Stimulated activated CD4-positive, alpha-beta T cell treated with anti-CD3 and anti-CD28 coated beads, Interleukin-2, amount 100 ng/mL, for 48 hours (primary cell): ENCODE measurements at places on chromosomes 7 and 10.

DNA sequence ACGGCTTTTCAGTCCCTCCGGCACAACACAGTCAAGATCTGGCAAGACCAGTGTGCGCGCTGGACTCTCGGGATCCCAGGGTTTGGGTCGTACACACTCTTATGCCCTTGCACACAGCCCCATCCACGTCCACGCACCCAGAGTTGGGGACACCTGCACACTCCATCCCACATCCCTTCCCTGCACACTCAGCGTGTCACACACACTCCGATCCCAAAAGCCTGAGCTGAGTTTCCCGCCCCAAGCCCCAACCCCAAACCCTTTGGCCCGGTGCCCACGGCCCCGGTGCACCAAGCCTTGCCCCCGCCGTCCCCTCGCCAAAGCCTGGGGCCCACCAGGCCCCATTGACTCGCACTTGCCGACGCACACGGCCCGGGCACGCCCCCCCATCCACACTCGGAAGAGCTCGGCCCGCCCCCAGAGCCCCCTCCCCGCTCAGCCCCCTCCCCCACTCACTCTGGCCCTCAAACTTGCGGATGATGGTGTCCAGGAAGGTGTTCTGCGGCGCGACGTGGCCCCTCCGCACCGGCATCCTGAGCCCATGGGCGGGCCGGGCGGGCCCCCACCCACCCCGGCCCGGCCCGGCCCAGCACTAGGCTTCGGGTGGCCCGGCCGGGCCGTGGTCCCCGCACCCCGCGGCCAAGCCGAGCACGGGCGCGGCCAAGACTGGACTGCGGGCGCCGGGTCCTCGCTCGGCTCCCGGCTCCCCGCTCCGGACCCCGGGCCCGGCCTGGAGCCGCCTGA lies 567 bp downstream of the KCNH2 start:
- no peak for DNase-seq

DNA sequence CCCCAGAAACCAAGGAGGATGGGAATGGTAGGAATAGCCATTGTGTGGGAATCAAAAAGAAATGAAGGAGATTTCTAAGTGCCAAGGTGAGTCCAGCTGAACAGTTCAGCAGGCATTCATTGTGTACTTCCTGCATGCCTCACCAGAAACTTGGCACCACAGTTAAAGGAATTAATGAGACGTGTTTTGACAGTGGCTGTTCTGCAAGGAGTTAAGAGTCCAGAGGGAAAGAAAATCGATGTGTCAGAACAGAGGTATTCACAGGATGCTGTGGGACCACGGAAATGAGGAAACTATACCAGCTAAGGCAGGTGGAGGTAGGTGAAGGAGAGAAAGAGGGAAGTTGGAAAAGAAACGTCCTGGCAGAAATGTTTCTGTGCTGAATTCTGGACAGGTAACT lies 78.1 kb downstream of the PRKCQ start:
- no peak for DNase-seq

DNA sequence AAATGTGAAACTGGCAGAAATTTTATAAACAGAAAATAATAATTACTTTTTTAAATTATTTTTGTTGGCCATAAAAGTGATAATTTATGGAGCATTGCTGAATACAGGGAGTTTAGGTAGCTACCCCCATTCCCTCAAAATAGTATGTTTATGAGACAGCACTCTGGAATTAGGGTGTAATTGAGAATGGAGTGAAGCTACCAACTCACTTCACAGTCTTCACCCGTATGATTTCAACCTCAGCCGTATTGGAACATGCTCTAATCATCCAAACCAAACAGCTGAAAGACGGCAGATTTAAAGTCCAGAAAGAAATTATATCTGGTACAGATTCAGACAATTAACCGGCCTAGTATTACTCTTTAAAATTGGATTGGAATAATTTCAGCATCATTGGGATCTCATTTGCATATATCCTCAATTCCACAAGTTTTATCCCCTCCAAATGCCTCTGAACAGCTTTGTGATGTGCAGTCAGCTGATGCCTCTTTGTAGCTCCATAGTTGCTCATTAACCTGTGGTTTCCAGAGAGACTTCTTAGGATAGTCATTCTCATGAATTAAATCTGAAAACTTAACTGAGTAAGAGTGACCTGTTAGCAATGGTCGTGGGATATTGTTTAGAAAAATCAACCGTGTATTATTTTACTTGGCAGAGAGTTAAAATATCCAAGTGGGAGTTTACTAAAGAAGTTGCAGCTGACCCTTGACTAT lies 59.1 kb upstream of the GJD4 start:
- no peak for DNase-seq

DNA sequence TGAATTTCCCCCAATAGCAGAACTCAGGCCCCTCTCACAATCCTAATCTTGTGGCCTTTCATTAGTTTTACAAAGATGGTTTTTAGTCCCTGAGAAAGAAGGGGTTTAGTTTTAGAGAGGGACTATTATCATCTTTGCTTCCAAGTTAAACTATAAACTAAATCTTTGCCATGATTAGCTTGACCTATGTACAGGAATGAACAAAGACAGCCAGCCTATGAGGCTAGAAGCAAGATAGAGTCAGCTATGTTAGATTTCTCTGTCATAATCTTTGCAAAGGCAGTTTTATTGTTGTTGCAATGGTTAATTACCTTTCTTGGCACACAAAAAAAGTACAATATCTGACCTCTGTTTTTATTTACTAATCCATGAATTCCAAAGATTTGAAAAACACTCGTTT lies 19.1 kb downstream of the RNF133 start:
- DNase-seq: no peak

DNA sequence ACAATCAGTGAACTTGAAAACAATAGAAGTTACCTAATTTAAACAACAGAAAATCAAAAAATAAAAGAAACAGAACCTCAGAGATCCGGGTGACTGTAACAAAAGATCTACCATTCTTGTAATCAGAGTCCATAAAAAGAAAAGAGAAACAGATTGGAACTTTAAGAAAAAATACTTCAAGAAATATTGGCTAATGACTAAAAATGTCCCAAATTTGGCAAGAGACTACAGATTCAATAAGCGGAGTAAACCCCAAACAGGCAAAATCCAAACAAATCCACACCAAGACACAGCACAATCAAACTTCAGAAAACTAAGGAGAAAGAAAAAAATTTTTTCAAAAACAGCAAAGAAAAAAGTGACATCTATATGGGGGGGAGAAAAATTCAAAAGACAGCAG lies 15.1 kb downstream of the GSAP start:
- no peak for DNase-seq

GRCh38 chr10:49596493-49596809 lies 13.7 kb upstream of the SLC18A3 start:
- DNase-seq: no peak

- DNase-seq: no peak
Measured at GRCh38 chr7:89133819-89134218, 338.3 kb upstream of the TEX47 start.

DNA sequence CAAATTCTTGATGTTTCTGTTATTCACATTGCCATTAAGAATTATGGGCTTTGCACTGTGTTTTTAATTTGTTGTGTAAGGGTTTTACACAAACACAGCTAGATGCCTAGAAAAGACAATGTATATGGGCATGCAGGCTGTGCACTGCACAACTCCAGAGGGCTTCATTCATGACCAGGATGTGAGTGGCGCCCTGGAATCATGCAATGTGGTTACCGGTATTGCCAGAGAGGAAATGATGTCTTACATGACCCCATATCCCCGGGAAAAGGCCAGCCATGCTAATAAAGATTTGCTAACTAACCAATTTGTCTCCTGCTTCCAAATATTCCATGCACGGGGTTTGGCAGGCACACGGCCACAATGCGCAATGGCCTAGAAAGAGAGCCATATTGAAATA lies 16.9 kb downstream of the KCNMA1 start:
- no peak for DNase-seq

DNA sequence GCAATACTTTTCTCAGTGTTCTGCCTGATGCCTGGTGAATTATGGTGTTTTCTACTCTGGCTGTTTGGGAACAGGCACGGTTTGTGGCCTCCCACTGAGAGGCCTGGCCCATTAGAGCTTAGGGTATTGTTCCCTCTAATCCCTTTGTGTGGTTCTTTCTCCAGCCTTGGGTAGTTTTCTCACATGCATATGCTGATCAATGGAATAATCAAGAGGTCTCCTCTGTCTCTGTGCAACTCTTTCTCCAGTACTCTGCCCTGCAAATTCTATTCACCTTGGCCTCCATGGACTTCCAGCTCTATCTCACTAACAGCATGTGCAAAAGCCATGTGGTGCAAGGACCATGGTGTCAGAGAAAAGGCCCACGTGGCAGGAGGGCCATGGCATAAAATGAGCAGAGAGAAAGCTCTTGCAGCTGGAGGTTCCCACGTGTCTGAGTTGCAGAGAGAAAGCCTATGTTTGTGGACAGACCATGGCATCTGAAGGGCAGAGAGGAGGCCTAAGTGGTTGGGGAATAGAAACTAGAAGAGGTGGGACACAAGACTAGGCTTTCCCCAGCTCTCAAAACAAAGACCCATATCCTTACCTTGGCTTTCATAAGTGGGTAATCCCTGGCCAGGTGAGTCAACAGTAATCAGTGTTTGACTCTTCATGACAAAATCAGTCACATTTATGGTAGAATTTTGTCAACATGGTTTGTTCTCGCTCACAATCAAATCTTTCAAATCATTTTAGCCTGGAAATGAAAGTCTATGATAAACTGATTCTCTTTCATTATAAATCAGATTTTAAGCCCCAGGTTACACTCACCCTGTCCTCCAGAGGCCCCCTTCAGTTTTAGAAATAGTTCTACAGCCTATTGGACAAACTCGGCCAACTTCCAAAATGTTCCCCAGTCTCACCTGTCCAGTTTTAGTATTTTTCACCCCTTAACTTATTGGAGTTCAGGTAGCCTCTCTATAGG lies 17.3 kb downstream of the OPALIN start:
- no peak for DNase-seq

GRCh38 chr10:58932126-58932525 lies 244.3 kb upstream of the PHYHIPL start:
- DNase-seq: no peak

DNA sequence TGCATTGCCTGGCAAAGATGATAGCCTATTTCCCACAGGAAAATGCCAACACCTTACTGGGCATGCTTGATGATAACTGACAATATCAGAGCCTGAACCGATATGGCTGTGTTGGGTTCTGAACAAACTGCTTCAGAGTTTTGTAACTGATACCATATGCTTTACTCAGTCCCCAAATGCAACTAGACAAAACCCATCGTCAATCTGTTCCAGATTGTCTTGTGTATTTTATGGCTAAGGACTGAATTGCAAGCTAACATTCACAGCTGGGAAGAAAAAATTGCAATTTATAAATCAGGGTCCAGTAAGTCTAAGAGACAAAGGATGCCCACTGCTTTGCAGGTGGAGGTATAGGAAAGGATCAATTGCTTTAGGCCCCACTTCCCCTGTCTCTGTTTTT lies 116.8 kb upstream of the WNT16 start:
- DNase-seq: no peak

DNA sequence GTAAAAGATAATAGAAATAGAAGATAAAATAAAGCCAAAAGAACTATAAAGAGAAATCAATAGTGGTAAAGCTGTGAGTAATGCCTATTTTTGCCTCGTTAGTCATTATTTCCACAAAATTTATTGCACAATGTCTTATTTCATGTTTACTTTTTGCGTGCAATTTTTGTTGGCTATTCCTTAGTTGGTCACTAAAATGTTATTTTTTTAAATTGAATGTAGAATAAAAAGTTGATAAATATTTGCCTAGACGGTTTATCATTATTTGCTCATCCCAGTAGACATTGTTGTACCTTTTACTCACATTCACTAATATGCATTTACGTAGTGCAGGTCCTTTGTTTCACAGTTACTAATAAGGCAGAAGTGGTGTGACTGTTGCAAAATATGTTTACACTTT lies 227.8 kb upstream of the BMPER start:
- no peak for DNase-seq

GRCh38 chr7:71480791-71481190 lies 348.8 kb downstream of the GALNT17 start:
- DNase-seq: no peak

GRCh38 chr7:105027176-105027853 lies 13.3 kb downstream of the KMT2E start:
- DNase-seq: no peak

GRCh38 chr10:117148284-117148683 lies 10.2 kb upstream of the VAX1 start:
- DNase-seq: no peak

DNA sequence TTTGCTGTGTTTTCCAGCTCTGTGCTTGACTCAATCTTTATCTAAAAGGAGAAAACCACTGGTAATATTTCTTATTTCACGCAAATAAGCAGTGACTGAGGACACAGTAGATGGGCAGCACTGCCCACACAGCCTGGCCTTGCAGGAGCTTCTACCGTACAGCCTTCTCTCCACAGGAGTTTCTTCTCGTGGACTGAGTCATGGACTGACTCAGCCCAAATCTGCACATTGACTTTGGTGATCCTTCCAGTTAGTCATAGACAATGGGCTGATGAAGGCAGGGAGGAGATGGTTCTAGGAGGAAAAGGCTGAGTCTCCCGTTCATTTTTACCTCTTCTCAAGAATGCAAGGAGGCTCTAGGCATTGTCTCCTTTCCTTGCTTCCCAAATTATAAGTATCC lies 200.7 kb downstream of the RAPGEF5 start:
- no peak for DNase-seq

DNA sequence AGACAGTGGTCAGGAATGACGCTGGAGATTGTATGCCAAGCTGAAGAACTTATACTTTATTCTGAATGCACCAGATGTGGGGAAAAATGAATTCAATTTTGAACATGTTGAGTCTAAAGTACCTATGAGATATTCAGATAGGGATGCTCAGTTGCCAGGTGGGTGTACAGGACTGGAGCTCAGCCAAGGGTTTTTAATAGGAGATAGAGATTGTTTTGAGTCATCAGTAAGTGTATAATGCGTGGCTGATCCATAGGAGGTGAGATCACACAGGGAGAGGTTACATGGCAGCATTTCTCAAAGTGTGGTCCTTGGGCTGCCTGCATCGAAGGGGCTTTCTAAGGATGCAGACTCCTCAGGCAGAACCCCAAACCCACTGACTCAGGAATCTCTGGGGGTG lies 6.8 kb upstream of the HIPK2 start:
- DNase-seq: no peak

DNA sequence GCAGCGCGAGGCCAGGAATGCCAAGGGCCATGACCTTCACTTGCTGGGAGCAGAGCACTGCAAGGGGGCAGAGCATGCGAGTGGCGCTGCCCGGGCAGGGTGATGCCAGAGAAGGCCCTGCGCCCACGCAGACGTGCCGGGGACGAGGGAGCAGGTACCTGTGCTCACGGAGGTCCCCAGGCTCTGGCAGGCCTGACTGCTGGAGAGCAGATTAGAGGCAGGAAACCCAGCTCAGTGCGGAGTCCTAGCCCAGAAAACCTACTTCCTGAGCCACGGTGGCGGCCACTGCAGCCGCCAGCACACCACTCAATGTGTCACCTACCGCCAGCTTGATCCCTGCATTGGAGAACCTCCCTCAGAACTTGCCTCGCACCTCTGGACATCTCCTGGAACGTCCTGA lies 148.4 kb downstream of the MAD1L1 start:
- DNase-seq: no peak
